ENCODE measurements at places on chromosomes 16 and 17.

- DNase-seq = no peak
Measured at GRCh38 chr16:74811911-74812310, 37.3 kb upstream of the FA2H start.

DNA sequence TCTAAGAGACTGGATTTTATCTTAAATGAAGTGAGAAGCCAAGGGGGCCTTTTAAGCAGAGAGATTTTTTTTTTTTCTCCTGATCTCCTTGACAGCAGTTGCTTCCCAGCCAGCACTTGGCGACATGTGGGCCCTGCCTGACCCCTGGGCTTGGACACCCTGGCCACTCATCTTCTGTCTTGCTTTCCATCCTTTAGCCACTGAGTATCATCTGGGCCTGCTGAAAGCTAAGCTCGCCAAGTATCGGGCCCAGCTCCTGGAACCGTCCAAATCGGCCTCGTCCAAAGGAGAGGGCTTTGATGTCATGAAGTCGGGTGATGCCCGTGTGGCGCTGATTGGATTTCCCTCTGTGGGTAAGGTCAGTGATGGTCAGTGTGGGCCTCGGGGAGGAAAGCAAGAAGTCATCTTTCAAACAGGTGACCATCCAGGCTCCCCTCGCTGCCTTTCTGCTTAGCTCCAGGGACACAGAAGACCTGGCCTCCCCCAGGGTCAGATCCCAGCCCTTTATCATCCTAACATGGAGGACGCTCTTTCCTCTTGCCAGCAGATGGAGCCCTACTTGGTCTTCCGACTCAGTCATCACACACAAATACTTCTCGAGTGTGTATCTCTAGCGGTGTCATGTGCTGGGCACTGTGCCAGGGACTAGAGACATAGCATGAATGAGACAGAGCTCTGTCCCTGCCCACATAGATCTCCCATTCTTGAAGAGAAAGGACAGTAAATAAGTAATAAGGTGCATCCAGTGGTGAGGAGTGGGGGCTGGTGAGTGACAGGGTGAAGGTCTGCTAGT is 6.1 kb downstream of the DRG2 start:
- DNase-seq = peak; percentile 42

GRCh38 chr17:16354585-16354984 is 1.3 kb upstream of the CENPV start:
- no peak for DNase-seq

- no peak for DNase-seq
Measured at GRCh38 chr17:73135766-73136165, 29.0 kb upstream of the SSTR2 start.

- no peak for DNase-seq
Measured at GRCh38 chr16:69820926-69821541, 58.9 kb downstream of the WWP2 start.

DNA sequence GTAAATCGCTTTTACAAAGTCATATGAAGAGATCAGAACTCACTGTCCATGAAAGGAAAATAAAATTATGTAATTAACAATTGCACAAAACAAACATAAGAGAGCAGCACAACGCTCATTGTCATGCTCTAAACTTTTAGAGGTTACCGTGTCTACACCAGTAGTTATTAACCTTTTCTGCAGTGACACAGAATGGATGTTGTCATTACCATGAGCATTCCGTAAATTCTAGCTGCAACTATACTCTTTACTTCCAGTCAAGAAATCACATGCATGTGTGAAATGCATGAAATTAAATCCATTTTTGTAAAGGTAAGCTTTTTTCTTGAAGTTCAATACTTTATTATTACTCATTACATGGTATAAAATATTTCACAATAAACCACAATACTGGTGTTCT is 38.2 kb downstream of the USP32 start:
- no peak for DNase-seq

DNA sequence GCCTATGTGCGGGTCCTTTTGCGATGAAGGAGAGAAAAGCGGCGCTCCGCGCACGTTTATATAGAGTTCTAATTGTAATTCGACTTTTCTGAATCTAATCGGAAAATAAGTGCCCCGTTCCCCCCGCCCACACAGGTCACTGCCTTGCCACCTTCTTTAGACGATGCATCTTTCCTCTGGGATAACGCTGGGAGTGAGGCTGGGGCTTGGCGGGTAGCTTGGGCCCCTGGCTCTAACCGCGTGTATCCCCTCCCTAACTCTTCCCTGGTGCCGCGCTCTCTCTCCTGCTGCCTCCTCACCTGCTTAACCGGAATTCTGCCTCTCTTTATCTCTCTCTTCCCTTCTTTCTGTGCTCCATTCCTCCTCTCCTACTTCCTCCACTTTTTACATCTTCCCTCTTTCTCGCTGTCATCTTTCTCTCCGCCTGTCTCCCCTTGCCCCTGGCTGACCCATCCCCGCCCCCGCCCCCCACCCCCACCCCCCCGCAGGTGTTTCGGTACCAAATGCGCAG is 2.6 kb downstream of the LHX1 start:
- DNase-seq = no peak

GRCh38 chr16:70574595-70575271 is 51.1 kb downstream of the SF3B3 start:
- DNase-seq = no peak

- DNase-seq = no peak
Measured at GRCh38 chr16:62167551-62167950, 131.3 kb upstream of the CDH8 start.

- DNase-seq = no peak
Measured at GRCh38 chr16:49531931-49532840, 158.6 kb downstream of the C16orf78 start.

- no peak for DNase-seq
Measured at GRCh38 chr17:67049025-67049739, 4.8 kb downstream of the CACNG1 start.

- no peak for DNase-seq
Measured at GRCh38 chr17:5467416-5467815, 1.4 kb downstream of the DHX33 start.

DNA sequence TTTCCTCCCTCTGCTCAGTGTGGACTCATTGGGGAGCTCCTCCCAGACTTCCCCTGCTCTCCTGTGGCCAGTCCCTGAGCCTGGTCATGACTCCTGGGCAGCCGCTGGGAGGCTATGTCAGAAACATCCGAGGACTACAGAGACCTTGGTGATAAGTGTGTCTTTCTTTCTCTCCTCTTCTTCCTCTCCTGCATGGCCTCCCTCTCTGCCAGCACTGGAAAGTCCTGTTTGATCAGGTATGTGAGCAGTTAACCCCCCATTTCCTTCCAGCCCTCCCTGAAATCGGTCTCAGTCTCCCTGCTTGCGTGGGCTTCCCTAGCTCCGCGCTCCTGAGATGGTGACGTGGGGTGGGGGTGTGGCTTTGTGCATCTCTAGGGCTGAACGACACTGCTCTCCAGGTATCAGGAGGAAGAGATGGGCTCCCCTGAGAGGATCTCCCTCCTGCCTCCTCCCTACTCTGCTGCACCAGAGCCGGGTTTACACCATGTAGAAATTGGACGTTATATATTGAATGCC is 2.1 kb downstream of the RHBDL3 start:
- DNase-seq = no peak

DNA sequence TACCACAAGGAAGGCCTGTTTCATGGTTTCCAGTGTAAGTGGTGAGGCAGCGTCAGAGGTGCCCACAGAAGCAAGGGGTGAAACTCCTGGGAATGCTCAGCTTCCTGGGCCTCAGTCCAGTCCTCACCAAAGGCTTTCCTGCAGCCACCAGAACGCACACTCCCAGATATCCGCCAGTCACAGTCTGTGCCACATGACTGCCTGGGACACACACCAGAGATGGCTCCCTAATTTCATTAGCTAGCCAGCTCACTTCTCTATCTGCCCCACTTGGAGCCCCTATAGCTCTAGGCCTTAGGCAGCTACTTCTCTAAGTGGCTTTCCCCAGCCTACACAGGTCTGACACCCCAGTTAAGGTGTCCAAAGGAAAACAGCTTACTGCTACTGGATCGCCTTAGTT is 77.0 kb downstream of the CYTH1 start:
- no peak for DNase-seq

DNA sequence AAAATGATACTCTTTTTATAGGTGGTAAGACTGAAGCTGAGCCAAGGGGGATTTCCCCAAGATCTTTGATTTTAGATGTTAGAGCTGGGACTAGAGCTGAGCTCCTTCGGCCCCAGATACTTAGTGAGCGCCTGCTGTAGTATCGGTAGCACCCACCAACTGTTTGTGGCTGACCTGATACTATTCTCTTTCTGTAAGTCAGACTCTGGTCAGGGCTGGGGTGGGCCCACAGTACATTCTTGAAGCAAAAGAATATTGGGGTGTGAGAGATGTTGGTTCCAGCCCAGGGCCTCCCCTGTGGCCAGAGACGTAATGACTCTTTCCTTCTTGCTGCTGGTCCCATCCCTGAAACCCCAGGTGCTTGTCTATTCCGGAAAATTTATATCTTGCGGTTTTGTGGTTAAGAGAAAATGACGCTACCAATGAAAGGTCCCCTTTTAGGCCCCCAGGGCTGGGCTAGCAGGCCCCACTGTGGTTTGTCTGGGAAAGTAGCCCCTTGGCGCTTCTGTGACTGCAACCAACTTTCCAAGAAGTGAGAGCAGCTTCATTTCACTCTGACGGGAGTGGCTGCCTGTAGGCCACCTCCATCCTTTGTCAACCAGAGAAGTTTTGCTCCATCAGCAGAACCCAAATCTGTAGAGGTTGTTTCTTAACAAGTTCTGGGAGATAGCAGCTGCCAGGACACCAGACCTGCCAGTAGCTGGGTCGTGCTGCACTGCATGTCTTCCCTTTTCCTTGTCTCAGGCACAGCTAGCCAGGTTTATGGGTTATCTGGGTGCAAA is 86.4 kb upstream of the LGALS9 start:
- peak; percentile 23 for DNase-seq

- no peak for DNase-seq
Measured at GRCh38 chr16:65965628-65966027, 400.9 kb upstream of the CDH5 start.

DNA sequence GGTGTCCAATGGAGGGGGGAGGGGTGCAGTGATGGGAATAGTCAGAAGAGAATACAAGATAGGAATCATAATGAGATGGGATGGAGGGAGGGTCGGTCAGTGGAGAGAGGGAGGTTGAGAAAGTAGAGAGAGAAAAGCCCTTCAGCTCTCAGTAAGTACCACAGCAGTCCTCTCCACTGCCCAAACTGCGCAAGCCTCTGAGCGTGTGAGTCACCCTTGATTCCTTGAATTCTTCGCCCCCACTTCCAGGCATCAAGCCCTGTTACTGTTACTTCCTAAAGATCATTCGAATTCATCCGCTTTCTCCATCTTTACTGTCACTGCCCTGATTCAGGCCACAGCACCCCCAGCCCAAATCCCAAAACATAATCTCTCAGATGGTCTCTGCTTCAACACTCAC is 2.5 kb downstream of the GUCY2D start:
- no peak for DNase-seq

DNA sequence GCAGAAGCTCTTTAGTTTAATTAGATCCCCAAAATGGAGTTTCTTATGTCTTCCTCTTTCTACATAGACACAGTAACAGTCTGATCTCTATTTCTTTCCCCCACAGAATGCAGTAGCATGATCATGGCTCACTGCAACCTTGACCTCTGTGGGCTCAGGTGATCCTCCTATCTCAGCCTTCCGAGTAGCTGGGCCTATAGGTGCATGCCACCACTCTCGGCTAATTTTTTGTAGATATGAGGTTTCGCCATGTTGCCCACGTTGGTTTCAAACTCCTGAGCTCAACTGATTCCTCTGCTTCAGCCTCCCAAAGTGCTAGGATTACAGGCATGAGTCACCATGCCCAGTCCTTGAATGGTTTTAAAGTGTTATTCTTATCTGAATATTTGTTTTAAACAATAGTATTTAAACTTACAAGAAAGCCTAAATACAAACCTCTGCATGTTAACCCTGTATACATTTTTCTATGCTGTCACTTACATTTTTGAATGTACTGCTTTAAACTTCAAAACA is 120.6 kb downstream of the GOSR1 start:
- DNase-seq = no peak

- DNase-seq = no peak
Measured at GRCh38 chr17:47605011-47605410, 44.7 kb upstream of the KPNB1 start.

DNA sequence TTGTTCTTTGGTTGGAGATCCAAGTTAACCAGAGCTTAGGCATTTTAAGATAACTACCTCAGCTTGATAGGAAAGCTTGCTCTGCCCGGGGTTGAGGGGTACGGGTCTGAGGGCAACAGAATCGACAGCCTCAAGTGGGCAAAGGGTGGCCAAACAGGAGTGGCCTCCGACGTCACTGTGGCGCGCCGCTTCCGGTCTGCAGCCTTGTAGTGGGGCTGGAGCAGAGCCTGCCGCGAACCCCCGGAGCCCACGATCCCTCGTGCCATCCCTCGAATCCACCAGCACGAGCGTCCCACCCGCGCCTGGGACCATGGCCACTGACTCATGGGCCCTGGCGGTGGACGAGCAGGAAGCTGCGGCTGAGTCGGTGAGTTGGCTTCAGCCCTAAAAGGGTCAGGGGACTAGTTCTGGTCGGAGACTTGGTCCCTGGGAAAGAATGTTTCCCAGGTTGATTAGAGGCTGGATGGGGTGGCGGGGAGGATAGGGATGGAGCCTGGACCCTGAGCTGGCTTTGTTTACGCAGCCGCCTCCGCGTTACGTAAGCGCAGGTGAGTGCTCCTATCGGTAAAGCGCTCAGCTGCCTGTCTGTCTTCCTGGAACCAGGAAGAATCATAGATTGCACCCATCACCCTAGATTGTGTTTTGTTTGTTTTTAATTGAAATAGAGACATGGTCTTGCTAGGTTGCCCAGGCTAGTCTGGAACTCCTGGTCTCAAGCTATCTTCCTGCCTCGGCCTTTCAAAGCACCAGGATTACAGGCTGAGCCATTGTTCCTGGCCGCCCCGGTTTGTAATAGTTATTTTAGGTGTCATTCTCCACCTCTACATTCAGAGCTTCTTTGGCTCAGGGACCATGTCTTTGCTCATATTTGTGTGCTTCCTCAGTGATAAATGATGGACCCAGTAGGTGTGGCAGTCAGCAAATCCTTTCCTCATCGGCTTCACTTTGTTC is at the start of gene DDX19B:
Gene DDX19B (plus strand): TSS at position 199 of the 951 bp plus-strand sequence. CDS start 112 bp downstream, at position 311.
- DNase-seq = peak; percentile 17

DNA sequence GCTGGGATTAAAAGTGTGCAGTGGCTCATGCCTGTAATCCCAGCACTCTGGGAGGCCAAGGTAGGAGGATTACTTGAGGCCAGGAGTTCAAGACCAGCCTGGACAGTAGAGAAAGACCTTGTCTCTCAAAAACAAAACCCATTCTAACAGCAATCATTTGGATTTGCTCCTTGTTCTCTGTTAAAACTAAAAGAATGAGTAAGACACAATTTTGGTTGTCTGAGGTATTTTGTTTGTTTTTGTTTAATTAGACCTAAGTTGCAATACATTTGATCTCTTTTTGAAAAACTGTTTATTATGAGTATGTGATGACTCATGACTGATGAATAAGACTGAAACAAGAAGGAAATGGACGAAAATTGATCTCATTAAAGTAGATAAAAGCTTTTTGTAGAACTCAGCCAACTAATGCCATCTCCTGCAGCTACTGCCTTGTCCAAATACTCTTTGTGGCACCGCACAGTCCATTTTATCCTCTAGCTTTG is 29.0 kb downstream of the GLG1 start:
- no peak for DNase-seq

GRCh38 chr17:11369575-11369974 is 128.6 kb downstream of the SHISA6 start:
- DNase-seq = no peak

- DNase-seq = no peak
Measured at GRCh38 chr17:9472541-9472940, 103.1 kb downstream of the STX8 start.

GRCh38 chr16:69143116-69143515 is 10.7 kb downstream of the UTP4 start:
- no peak for DNase-seq

- no peak for DNase-seq
Measured at GRCh38 chr16:5412731-5413130, 315.1 kb upstream of the EEF2KMT start.

- DNase-seq = no peak
Measured at GRCh38 chr16:3348547-3349167, 7.0 kb upstream of the OR2C1 start.

Measured in T-helper 2 cell (primary cell).